Activated gamma-delta T cell treated with anti-CD3 and anti-CD28 coated beads, Interleukin-2, amount 50 U/mL, for 16 hours (primary cell): ENCODE measurements at places on chromosomes 6 and 20.

DNA sequence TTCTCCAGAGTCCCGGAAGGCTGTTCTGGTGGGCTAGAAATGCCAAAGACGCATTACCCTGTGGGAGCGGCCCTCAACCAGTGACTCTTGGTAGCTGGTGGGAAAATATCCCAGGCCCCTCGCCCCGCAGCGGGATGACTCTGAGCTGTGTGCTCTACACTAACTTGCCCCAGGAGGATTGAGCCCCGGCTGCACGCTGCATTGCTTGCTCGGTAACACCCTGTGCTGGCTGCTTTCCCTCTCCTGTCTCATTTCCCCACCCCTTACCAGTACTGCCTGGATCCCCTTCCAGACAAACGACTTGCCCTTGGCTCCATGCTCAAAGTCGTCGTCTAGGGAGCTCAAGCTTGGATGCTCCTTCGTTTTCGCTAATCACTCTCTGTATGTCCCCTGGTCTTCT, 411.8 kb upstream of the SULF2 start:
- no peak for DNase-seq

- no peak for DNase-seq
Measured at GRCh38 chr6:138719011-138719635, 54.4 kb upstream of the CCDC28A start.

DNA sequence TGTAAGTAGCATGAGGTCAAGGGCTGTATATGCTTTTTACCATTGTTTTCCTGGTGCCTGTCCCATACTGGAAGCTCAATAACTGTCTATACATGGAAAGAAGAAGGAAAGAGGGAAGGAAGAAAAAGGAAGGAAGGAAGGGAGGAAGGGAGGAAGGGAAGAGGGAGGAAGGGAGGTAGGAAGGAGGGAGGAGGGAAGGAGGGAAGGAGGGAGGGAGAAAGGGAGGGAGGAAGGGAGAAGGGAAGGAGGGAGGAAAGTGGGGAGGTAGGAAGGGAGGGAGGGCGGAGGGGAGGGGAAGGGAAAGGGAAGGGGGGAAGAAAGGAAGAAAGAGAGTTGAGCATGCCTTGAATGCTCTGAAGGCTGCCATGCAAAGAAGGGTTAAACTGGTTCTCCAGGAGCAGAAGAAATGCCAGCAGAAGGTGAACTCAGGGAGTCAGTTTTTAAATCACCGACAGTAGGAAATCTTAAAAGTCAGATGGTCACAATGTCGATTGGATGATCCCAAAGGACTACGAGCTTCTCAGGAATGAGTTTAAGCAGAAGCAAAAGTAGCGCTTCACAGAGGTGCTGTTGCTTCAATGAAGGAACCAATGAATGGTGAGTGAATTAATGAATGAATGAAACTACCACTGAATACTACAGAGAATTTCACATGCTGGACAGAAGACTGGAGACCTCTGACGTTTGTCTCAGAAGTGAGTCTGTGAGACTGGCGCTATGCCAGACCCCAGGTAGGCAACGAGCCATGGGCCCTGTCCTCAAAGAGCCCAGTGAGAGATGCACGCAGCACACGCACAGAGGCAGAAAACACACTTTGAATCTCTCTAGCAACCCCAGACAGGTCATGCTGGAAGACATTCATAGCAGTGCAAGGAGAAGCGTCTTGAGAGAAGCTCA, 117.6 kb downstream of the MRPL14 start:
- no peak for DNase-seq

DNA sequence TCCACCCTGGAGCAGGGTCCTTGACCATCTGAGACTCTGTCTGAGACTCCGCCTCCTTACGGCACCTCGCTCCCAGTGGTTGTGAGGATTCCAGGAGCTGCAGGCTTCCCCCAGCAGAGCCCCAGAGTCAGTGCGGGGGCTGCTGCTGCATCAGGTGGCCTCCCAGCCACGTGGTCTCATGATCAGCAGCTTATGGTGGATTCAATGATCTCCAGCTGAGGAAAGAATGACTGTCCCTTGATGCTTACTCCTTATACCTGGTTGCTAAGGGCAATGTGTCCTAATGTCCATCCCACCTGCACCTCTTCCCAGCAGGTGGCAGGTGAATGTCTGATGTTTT, 40.0 kb downstream of the SLC22A1 start:
- no peak for DNase-seq

- no peak for DNase-seq
Measured at GRCh38 chr6:92495242-92495641, 924.1 kb downstream of the EPHA7 start.
